Upper lobe of left lung (tissue), 6 donors: ENCODE measurements at places on chromosomes 2 and 18. TPM values are rescaled to one million over a fixed set of nuclear protein-coding genes. Genes with fewer than 3 reads are reported as not detected.

AGXT gene
- total RNA-seq, result not detected

GRCh38 chr2:55718165-55719008 lies 24.7 kb upstream of the PNPT1 start:
- DNase-seq, result peak; percentile 37
- H3K4me1 ChIP-seq, result no peaks in the 10 kb centered on the region
- no peaks in the 10 kb centered on the region for H3K36me3 ChIP-seq
- H3K4me3 ChIP-seq, result no peak overlapping the region
- H3K27ac ChIP-seq, result no peak overlapping the region
- H3K27me3 ChIP-seq, result no peaks in the 10 kb centered on the region

DNA sequence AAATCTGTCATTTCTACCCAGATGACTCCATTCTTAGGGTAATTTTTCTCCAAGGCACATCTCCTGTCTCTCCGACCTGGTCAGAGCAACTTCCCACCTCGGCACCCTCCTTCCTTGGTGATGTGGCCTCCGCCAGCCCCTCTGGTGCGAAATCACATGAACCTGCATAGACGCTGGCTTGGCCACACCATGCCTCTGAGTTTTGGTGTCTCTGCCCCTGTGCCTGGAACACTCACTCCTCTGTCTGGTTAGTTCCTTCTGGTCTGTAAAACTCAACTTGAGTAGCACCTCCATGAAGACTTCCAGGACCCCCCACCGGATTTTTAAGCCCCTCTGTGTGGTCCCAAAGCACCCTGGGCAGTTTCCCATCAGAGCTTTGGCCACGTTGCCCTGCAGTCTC lies 83.2 kb upstream of the OTOS start:
- no peaks in the 10 kb centered on the region for H3K36me3 ChIP-seq
- H3K27ac ChIP-seq, result no peak overlapping the region
- no peak overlapping the region for H3K4me3 ChIP-seq
- DNase-seq, result no peak
- no peaks in the 10 kb centered on the region for H3K4me1 ChIP-seq

DNA sequence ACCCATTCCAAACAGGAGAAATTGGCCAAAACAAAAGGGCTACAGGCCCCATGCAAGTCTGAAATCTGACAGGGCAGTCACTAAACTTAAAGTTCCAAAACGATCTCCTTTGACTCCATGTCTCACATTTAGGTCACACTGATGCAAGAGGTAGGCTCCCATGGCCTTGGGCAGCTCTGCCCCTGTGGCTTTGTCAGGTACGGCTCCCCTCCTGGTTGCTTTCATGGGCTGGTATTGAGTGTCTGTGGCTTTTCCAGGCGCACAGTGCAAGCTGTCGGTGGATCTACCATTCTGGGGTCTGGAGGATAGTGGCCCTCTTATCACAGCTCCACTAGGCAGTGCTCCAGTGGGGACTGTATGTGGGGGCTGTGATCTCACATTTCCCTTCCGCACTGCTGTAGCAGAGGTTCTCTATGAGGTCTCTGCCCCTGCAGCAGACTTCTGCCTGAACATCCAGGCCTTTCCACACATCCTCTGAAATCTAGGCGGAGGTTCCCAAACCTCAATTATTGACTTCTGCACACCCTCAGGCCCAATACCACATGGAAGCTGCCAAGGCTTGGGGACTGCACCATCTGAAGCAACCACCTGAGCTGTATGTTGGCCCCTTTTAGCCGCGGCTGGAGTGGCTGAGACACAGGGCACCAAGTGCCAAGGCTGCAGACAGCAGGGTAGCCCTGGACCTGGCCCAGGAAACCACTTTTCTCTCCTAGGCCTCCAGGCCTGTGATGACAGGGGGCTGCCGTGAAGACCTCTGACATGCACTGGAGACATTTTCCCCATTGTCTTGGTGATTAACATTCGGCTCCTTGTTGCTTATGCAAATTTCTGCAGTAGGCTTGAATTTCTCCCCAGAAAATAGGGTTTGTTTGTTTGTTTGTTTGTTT lies 28.7 kb downstream of the PARD6G start:
- H3K27ac ChIP-seq, result no peak overlapping the region
- DNase-seq, result no peak
- no peaks in the 10 kb centered on the region for H3K4me1 ChIP-seq
- no peak overlapping the region for H3K4me3 ChIP-seq
- H3K27me3 ChIP-seq, result no peaks in the 10 kb centered on the region

GRCh38 chr2:57488061-57488460 lies 558.5 kb upstream of the VRK2 start:
- H3K27me3 ChIP-seq, result no peaks in the 10 kb centered on the region
- no peak overlapping the region for H3K27ac ChIP-seq
- H3K4me1 ChIP-seq, result no peaks in the 10 kb centered on the region

C2orf80 gene
- total RNA-seq, result not detected

DNA sequence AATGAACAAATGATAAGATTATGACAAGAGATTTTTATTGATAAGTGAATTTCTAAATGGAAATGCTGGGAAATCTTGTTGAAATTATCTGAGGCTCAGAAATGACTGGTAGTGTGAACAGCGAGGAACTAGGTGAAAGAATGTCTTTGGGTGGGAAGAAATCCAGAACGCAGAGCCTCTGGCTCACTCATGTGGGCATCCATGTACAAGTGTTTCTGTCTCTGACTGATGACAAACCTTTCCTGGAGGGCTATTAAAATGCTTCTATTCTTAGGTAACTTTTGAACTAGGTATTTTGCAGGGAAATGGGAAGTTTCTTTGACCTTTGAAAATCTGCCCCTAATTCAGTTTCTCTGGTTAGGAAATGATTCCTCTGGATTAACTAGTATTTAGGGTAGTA lies 598.6 kb downstream of the SLC4A3 start:
- no peak overlapping the region for H3K27ac ChIP-seq
- H3K4me3 ChIP-seq, result no peak overlapping the region
- H3K27me3 ChIP-seq, result no peaks in the 10 kb centered on the region

DNA sequence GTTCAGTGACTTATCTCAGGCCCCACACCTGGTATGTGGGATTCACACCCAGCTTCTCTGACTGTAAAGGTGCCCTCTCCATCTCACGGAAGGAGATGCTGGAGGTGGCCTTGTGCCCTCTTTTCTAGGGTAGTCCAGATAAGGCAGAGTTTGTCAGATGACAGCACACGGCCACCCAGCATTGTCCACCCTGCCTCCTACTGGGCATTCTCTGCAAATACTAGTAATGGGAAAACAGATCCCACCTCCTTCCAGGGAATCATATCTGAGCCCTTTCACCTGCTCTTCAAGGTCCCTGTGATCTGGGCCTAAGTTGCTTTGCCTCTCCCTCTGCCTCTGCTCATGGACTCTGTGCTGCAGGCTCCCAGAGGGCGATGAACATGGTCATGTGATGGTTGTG lies 214.7 kb downstream of the CLIP4 start:
- no peaks in the 10 kb centered on the region for H3K36me3 ChIP-seq
- DNase-seq, result no peak
- no peak overlapping the region for H3K27ac ChIP-seq

NT5DC4 gene
- total RNA-seq, result 1.2 TPM

- no peak overlapping the region for H3K4me3 ChIP-seq
- no peak overlapping the region for H3K27ac ChIP-seq
- no peaks in the 10 kb centered on the region for H3K36me3 ChIP-seq
These were observed 878.8 kb downstream of the RNF144A start for GRCh38 chr2:7795778-7796563.

ZFP36L2 gene
- total RNA-seq, result 65.4 TPM

- H3K27ac ChIP-seq, result no peak overlapping the region
- H3K4me1 ChIP-seq, result no peaks in the 10 kb centered on the region
- DNase-seq, result no peak
- H3K4me3 ChIP-seq, result no peak overlapping the region
These were observed 39.9 kb upstream of the MAL start for GRCh38 chr2:94985636-94986035.

GRCh38 chr2:177523781-177524180 lies 131.2 kb downstream of the AGPS start:
- no peak overlapping the region for H3K27ac ChIP-seq
- no peak overlapping the region for H3K4me3 ChIP-seq
- H3K27me3 ChIP-seq, result no peaks in the 10 kb centered on the region
- peaks cover 2% of the 10 kb centered on the region for H3K36me3 ChIP-seq

- DNase-seq, result peak; percentile 30
- no peaks in the 10 kb centered on the region for H3K27me3 ChIP-seq
- H3K36me3 ChIP-seq, result no peaks in the 10 kb centered on the region
- H3K4me3 ChIP-seq, result no peak overlapping the region
These were observed 214.8 kb downstream of the SP3 start for GRCh38 chr2:173750353-173750801.

NDC80 gene
- total RNA-seq, result 1.7 TPM

DNA sequence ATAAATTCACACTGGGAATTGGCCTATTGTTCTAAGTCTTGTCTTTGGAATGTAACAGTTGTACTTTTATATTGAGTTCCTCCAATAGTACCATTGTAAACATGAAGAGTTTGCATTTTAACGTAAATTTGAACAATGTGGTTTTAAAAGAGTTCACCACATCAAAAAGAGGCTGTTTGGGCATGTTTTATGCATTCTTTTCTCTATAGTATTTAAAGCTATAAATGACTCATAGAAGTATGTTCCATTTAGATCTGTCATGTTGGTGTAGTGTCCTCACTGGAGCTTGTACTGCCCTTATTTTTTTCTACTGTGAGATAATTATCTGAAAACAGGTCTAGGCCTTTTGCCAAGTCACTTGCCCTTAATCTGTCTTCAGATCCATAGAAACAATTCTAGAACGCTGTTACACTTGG lies 141.9 kb downstream of the RHBDD1 start:
- no peaks in the 10 kb centered on the region for H3K27me3 ChIP-seq
- H3K36me3 ChIP-seq, result no peaks in the 10 kb centered on the region
- no peak overlapping the region for H3K4me3 ChIP-seq
- H3K4me1 ChIP-seq, result no peaks in the 10 kb centered on the region
- DNase-seq, result no peak

SPATA3 gene
- total RNA-seq, result not detected

NOL4 gene
- not detected for total RNA-seq

GRCh38 chr2:201639205-201639604 lies 4.1 kb downstream of the TMEM237 start:
- no peak overlapping the region for H3K27ac ChIP-seq
- H3K36me3 ChIP-seq, result peaks cover 6% of the 10 kb centered on the region
- no peak for DNase-seq
- H3K4me1 ChIP-seq, result peaks cover 5% of the 10 kb centered on the region

GRCh38 chr2:86079981-86080911 lies 25.4 kb downstream of the POLR1A start:
- H3K27ac ChIP-seq, result peak overlapping the region; percentile 27
- DNase-seq, result peak; percentile 86
- H3K4me1 ChIP-seq, result peaks cover 17% of the 10 kb centered on the region
- no peak overlapping the region for H3K4me3 ChIP-seq

DNA sequence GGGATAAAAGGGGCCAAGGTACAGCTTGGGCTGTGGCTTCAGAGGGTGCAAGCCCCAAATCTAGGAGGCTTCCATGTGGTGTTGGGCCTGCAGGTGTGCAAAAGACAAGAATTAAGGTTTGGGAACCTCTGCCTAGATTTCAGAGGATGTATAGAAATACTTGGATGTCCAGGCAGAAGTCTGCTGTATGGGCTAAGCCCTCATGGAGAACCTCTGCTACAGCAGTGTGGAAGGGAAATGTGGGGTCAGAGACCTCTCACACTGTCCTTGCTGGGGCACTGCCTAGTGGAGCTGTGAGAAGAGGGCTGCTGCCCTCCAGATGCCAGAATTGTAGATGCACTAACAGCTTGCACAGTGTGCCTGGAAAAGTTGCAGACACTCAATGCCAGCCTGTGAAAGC lies 880.6 kb upstream of the ID2 start:
- H3K36me3 ChIP-seq, result no peaks in the 10 kb centered on the region
- no peaks in the 10 kb centered on the region for H3K27me3 ChIP-seq
- no peak overlapping the region for H3K27ac ChIP-seq
- H3K4me3 ChIP-seq, result no peak overlapping the region
- no peak for DNase-seq

GRCh38 chr2:118633371-118634018 lies 214.0 kb downstream of the EN1 start:
- H3K4me3 ChIP-seq, result no peak overlapping the region
- no peaks in the 10 kb centered on the region for H3K36me3 ChIP-seq
- no peaks in the 10 kb centered on the region for H3K4me1 ChIP-seq
- no peaks in the 10 kb centered on the region for H3K27me3 ChIP-seq

GRCh38 chr18:72652990-72653593 lies 109.0 kb upstream of the CBLN2 start:
- H3K4me3 ChIP-seq, result no peak overlapping the region
- DNase-seq, result no peak
- no peaks in the 10 kb centered on the region for H3K36me3 ChIP-seq
- H3K27ac ChIP-seq, result no peak overlapping the region
- H3K4me1 ChIP-seq, result no peaks in the 10 kb centered on the region

PREPL gene
- total RNA-seq, result 54.9 TPM

GRCh38 chr18:44750774-44751173 lies 70.1 kb downstream of the SETBP1 start:
- no peak for DNase-seq
- no peaks in the 10 kb centered on the region for H3K36me3 ChIP-seq
- no peak overlapping the region for H3K27ac ChIP-seq

DNA sequence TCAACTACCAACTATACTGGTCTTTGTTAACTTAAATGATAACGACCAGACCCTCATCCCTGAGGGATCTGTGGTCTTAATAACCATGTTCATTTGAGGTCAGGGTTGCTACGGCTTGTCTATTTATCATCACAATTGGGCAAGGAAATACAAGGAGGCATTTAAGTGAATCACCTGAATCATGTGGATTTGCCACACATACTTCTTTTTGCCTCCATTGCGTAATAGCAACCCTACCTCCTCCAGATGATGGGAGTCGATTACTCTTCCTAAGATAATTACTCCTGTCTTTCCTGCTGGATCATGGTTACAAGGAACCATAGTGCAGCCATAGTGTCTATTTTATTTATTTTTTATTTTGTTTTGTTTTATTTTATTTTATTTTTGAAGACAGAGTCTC lies 42.2 kb downstream of the TAF4B start:
- no peaks in the 10 kb centered on the region for H3K4me1 ChIP-seq
- no peaks in the 10 kb centered on the region for H3K27me3 ChIP-seq
- no peak for DNase-seq
- no peak overlapping the region for H3K4me3 ChIP-seq
- no peaks in the 10 kb centered on the region for H3K36me3 ChIP-seq

COX5B gene
- 119 TPM for total RNA-seq

DNA sequence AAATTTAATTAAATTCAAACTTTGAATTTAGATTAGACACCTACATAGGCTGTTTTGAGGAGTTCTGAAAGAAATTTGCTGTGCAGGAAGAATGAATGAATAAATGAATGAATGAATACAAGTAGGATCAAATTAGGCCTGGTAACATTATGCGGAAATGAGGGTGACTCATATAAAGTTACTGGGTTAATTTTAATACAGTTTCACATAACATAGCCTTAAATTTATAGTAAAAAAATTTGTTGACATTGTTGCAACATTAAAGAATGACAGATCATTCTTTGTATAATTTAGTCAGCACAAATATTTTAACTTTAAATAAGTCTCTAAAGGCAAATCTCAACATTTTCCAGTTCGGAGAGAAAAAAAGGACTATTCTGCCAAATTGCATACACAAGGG lies 1293.1 kb upstream of the SLC39A10 start:
- H3K27ac ChIP-seq, result no peak overlapping the region
- no peak for DNase-seq
- H3K27me3 ChIP-seq, result no peaks in the 10 kb centered on the region
- no peaks in the 10 kb centered on the region for H3K36me3 ChIP-seq
- H3K4me1 ChIP-seq, result no peaks in the 10 kb centered on the region
